EH (cell line): ENCODE measurements at places on chromosomes 11 and 22.

DNA sequence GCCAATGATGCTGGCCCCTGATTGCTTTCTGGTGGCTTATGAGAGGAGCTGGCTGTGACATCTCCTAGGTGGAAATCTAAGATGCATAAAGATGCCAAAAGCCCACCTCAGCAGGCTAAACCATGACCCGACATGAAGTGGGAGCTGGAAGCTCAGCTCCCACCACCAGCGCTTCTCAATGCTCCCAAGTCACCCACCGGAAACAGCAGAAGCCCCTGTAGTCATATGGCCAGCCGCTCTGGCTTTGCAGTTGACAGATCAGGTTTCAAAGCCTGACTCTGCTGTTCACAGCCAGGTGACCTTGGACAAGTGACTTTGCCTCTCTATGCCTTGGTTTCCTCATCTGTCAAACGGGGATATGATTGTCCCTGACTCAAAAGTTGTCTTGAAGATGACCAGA is 29.1 kb upstream of the ANO1 start:
- no peak for DNase-seq

- no peak for DNase-seq
Measured at GRCh38 chr11:109785198-109785597, 308.0 kb upstream of the ZC3H12C start.

GRCh38 chr11:57778318-57779037 is 16.9 kb downstream of the CTNND1 start:
- DNase-seq = peak; percentile 99

DNA sequence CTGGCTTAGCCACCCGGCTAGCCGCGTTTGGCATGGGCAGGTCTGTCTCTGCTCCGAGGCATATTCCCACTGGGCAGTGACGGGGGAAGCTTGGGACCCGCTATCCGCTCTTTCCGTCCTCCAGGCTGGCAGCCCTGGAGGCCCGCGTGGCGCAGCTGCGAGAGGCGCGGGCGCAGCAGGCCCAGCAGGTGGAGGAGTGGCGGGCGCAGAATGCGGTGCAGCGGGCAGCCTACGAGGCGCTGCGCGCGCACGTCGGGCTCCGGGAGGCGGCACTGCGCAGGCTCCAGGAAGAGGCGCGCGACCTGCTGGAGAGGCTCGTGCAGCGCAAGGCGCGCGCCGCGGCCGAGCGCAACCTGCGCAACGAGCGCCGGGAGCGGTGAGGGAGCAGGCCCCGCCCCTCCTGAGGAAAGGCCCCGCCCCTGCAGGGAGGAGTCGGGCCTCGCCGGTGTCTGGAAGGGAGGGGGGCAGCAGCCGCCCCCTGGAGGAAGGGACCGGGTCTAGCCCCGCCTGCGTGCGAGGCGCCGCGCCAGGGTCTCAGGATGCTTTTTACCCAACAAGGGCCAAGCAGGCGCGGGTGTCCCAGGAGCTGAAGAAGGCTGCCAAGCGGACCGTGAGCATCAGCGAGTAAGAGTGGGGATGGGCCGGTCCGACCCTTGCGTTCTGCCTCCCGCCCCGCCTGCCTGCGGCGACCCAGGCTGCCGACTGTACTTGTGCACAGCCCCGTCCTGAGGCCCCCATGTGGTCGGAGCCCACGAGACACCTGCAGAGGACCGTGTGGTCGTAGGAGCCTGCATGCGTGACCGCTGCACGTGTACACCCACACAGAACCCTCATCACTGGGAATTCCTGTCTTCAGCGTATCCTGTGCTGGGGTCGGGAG is 7.9 kb downstream of the ATG16L2 start:
- DNase-seq = peak; percentile 86

DNA sequence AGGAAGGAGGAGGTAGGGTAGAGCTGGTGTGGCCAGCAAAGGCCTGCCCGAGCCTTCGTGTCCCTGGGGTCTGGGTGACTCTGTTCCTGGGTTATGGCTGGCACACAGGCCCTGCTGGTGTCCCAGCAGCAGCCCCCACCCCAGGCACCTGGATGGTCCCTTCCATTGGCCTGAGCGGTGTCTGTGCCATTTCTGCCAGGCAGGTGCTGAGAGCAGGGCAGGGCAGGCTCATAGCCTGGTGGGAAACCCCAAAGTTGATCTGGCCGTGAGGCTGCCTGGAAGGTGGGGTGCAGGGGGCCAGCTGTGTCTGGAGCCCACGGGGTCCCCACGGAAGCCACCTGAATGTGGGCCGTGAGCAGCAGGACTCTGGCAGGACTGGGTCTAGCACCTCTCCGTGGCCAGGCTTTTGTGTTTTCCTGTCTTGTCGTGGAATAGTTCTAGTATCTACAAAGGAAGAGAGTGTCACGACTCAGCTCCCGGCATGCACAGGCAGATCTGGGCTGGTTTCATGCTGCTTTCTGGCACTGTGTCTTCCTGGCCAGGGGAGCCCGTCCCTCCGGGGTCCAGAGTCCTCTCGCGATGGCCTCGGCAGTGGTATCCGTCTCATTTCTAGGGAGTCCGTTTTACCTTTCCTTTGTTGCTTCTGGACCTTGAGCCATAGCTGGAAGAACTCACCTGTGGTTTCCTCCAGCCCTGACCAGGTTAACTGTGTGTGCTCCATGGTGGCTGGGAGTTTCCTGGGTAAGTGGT is 83.7 kb downstream of the KCNQ1 start:
- DNase-seq = no peak

GRCh38 chr11:98137437-98137836 is 883.3 kb upstream of the CNTN5 start:
- no peak for DNase-seq

- DNase-seq = no peak
Measured at GRCh38 chr11:15704064-15704463, 589.3 kb downstream of the INSC start.

- no peak for DNase-seq
Measured at GRCh38 chr22:27905653-27906052, 13.4 kb downstream of the PITPNB start.

- peak; percentile 80 for DNase-seq
Measured at GRCh38 chr11:128498721-128499245, 88.6 kb downstream of the ETS1 start.

DNA sequence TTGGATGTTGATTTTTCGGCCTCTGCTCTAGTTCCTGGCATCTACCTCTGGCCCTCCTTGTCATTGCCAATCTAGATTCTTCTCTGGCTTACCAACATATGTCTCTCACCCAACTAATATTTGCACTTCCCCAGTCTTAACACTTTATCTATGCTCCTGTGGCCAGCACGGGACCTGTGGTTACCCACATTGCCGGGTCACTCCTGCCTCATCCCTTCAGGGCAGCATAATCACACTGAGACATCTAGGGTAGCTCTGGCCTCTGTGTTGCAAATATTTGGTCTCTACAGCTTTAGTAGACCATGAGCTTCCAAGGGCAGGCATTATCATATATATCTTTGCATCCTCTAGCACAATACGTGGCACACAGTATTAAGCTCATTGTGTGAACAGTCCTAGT is 182.0 kb upstream of the ARHGAP20 start:
- DNase-seq = no peak

GRCh38 chr11:133901316-133901715 is 55.5 kb downstream of the IGSF9B start:
- DNase-seq = no peak

DNA sequence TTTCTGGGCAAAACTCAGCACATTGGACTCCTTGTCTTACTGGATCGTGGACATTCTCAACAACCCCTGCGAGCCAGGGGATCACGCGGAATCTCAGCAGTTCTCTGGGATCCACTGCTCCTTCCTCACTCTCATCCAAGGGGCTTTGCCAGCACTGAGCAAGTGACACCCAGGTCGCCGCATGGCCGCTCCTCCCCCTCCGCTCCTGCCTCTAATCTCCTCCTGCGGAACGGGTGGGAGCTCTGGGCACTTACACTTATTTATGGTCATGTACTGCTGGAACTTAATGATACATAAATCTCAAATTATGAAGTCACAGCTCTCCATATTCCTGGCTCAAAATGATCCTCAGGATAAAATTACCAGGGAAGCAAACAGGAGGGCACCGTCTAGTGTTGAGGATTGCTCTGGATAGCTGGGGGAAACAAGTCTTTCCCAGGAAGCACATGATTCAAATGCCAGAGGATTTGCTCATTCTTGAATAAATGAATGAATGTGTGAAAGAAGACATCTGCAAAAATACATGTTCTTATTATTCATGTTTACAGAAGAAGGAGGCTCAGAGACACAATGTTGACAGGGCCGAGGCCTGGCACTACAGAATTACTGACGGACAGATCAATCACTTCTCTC is 1077.3 kb downstream of the TBC1D22A start:
- no peak for DNase-seq

DNA sequence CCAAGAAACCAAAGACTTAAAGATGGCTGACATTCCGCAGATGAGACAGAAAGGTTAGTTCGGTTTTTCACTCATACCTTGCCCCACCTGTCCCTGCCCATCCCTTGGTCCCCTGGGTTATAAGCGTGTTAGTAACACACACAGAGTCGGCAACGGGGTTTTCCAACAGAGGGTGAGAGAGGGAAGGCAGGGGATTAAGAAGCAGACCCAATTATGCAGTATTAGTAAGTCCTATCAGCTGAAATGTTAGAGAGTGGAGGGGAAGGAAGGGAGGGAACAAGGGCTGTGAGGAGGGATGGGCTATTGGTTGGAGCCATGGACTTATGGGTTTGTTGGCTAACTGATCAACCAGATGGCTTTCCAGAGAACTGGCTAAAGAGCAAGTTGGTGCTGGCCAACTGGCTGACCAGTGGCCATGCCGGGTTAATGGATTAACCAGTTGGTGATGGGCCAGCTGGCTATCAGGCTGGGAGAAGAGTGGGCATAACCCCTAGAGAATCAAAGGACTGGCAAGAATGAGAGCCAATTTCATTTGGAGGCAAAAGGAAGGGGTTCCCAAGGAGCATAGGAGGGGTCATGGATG is 45.5 kb downstream of the NRXN2 start:
- no peak for DNase-seq

DNA sequence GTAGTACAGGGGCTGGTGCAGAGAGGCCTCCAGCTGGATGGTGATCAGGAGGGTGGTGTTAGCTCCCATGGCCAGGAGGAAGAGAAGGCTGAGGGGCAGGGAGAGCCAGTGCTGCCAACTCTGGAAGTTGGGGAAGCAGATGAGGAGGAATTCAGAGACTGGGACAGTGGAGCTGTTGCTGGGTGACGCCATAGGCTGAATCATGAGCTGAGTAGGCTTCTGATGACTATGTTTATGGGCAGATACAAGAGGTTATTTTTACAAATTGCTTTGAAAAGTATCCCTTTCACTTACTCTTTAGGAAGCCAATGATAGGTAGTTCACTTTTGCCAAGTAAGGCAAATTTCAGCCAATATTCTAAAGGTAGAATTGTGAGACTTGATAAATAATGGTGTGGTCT is 3.1 kb downstream of the OR56A1 start:
- peak; percentile 2 for DNase-seq

DNA sequence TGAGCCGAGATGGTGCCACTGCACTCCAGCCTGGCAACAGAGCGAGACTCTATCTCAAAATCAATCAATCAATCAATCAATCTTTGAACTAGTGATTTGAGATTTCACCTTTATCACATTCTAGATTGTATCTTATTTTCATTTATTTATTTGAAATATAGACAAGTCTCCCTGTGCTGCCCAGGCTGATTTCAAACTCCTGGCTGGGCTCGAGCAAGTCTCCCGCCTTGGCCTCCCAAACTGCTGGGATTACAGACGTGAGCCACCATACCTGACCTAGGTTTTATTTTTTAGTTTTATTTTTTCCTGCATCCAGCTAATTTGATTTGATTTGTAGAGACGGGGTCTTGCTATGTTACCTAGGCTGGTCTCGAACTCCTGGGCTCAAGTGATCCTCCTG is 17.1 kb downstream of the F2 start:
- DNase-seq = no peak

- DNase-seq = no peak
Measured at GRCh38 chr11:35066783-35067423, 72.1 kb upstream of the CD44 start.

- DNase-seq = no peak
Measured at GRCh38 chr11:122755409-122755808, 82.9 kb upstream of the CRTAM start.

DNA sequence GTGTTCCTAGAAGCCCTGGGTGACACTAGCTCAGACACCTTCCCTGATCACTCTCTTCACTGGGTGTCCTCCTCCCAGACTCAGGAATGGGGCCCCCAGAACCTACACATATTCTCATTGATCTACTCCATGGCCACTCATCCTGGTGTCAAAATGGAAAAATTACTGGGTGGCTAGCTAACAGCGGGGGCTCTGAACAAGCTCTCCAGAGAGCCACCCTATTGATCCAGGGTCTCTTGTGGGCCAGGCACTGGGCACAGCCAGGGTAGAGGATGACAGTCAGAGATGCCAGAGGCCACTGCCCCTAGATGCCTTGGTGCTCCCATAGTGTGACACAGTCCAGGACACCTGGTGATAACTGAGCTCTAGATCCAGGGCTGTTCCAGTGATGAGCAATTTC is 393.1 kb downstream of the SOX6 start:
- DNase-seq = no peak

DNA sequence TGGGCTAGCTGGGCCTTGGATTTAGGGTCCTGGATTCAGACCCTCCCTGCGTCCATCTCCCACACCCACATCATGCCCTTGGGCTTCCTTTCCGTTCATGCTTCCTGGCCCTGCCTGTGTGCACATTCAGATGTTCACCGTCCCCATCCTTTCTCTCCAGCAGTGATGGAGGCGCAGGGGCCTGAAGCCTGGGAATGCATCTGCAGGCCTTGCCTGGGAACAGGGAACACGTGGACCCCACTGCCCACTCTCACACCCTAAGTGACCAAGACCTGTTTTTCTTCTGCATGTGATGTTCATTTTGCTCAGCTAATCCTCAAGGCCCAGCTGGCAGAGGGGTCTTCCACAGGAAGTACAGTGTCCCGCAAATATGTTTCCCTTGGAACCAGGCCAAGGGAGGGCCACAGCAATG is 91.6 kb upstream of the PARVA start:
- peak; percentile 51 for DNase-seq

DNA sequence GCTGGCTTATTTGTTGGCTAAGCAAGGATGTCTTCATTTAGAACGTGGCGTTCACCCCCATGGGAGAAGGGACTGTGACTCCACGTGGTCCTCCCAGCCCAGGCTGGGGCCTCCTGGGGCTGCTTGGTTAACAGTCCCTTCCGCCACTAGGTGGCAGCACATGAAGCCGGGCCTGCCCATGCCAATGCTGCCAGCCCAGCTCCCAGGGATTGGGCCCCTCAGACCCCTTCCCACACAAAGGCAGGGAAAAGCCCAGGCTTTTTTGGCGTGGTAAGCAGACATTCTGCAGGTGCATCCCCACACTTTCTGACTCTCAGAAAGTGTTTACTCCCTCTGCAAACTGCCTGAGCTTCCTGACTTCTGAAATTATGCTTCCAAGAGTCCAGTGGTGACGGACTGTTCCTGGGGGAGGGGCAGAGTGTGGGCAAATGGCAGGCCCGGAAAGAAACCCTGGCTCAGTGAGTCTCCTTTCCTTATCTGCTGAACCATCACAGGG is 3.1 kb downstream of the CBX6 start:
- peak; percentile 71 for DNase-seq

GRCh38 chr22:20256551-20257211 is 11.4 kb downstream of the RTN4R start:
- DNase-seq = no peak

GRCh38 chr11:29333993-29334775 is 682.6 kb downstream of the KCNA4 start:
- peak; percentile 82 for DNase-seq
